ENCODE measurements at places on chromosomes 2 and 18.

DNA sequence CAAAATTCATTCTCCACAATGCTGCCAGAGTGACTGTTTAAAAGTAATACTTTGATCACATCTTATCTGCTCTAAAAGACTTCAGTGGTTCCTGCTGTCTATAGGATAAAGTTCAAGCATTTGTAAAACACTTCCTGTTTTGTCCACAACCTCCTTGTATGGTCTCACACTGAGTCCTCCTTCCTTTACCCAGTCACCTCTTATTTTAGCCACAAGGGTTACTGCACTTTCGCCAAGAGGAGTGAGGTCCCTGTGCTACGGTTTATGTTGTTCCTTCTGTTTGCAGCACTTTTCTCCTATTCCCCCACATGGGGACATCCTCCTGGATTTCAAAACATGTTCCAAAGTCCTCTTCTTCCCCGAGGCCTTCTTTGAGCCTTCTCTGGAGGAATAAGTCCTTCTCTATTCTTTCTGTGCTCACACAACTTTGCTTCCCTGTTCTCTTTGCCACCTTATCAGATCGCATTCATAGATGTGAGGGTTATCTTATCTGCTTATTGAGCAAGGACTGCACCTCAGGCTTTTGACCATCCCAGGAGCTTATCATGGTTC lies 112.2 kb upstream of the NABP1 start:
- peak; percentile 53 for DNase-seq

DNA sequence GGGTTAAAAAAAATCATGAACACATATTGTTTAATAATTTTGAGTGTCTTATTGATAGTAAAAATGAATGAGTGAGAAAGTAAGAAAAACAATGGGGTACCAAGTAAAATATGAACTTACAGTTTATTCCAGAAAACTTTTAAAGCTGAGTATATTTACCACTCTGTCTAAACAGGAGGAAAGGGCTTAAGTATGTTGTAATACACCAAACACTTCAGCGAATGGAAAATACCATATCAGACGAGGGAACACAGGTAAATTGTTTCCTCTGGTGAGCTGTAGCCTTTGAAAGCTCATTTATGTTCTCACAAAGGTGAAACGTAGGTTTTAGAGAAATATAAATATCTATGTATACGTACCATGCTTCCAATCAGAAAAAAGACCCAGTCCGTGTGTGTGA lies 1209.6 kb upstream of the ZEB2 start:
- DNase-seq: no peak

GRCh38 chr2:82848285-82848684 lies 1610.8 kb downstream of the SUCLG1 start:
- no peak for DNase-seq

DNA sequence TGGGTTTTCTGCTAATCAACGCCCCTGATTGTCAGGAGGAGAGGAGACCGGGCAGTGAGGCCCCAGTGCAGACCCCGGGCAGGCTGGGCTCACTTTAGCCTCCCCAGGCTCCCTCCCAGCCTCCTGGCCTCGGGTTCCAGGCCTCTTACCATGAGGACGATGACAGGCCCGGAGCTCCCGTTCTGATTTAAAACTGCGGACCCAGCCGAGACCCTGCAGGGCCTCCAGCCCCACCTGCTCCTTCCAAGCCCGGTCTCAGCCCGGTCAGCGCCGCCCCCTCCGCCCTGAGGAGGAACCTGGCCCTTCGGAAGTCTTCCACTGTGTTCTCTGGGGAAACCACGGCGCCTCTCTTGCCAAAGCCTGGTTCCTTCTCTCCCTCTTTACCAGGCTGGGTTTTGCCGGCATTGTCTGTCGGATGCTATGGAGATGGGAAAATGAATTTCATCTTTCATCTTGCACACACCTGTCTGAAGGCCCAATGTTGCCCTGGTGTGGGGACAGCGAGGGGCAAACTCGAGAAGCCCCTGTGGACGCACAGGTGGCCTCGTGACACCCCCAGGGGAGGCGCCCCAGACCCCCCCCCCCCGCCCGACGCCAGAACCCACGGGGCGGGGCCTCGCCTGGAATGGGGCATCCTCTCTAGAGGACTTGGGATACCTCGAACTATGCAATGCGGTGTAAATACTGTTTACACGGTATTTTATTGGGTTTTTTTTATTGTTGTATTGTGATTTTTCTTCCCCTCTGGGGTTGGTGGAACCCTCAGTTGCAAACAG lies 37.7 kb upstream of the CTDP1 start:
- peak; percentile 33 for DNase-seq

- DNase-seq: no peak
These were observed 115.6 kb downstream of the IRS1 start for GRCh38 chr2:226683944-226684562.

- DNase-seq: peak; percentile 35
These were observed 377.1 kb downstream of the TNS1 start for GRCh38 chr2:217625557-217626169.

DNA sequence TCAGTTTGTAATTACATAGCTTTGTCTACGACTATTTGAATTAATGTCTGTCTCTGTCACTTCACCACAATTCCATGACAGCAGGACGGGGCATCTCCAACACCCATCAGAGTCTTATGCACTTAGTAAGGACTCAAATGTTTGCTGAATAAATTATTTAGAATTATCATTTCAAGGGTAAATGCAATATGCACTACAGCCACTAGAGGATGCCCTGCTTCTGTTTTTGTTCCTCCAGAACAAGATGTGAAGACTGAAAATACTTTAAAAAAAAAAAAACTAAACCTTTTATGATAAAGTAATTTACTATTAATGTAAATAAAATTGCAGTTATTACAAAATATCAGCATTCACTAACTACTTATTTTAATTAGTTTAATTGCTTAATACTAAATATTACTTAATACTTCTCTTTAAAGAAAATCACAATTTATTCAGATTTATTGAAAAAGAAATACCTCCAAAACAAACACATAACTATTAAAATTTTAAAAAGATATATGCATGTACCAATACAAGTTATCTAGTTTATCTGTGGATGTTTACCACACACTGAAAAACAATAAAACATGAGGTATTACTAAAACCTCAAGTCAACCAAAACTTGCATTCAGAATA lies 3.2 kb downstream of the PIGN start:
- DNase-seq: peak; percentile 80

DNA sequence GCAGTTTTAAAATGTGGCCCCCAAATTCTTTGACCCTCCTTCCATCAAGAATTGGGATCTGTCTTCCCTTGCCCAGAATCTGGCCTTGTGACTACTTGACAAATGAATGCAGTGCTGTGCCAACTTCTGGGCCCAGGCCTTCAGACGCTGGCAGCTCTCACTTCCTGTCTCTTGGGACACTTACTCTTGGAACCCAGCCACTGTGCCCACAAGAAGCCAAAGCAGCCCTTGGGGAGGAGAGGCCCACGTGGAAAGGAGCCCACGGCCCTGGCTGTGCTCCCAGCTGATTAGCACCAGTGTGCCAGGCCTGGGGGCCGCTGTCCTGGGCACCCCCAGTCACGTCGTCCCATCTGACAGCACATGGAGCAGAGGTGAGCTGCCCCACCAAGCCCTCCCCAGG lies 56.6 kb downstream of the RPL37A start:
- DNase-seq: peak; percentile 29

- DNase-seq: no peak
These were observed 97.0 kb downstream of the TTC32 start for GRCh38 chr2:19804639-19805260.

GRCh38 chr18:45169610-45170009 lies 445.7 kb upstream of the SLC14A2 start:
- peak; percentile 80 for DNase-seq

- DNase-seq: no peak
These were observed 10.4 kb downstream of the TMEFF2 start for GRCh38 chr2:192184349-192184748.

GRCh38 chr2:128026448-128027277 lies 1.2 kb downstream of the SAP130 start:
- DNase-seq: peak; percentile 13

DNA sequence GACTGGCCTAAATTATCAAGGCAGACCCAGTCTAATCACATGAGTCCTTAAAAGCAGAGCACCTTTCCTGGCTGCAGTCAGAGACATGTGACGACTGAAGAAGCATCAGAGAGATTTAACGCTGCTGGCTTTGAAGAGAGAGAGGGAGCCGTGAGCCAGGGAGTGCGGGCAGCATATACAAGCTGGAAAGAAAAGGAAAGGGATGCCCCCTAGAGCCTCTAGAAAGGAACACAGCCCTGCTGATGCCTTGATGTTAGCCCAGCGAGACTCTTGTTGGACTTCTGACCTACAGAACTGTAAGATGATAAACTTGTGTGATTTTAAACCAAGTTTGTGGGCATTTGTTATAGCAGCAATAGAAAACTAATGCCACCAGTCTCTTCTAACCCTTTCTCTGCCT lies 58.1 kb downstream of the HEATR5B start:
- DNase-seq: no peak

DNA sequence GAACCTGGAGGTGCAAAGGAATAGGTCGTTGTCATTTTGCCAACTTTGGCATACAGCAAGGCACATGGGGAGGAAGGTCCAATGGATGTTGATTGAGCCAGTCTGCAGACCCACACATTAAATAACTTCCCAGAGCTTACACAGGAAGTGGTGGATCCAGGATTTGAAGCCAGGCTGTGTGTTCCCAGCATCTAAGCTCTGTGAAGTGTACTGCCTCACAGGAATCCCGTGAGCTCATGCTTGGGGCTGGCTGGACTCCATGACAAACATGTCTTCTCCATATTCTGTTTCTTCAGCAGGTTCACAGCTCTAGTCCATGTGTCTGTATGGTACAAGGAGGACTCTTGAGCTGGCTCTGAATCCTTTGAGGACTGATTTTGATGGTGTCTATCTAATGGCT lies 63.9 kb downstream of the KLHL29 start:
- no peak for DNase-seq

DNA sequence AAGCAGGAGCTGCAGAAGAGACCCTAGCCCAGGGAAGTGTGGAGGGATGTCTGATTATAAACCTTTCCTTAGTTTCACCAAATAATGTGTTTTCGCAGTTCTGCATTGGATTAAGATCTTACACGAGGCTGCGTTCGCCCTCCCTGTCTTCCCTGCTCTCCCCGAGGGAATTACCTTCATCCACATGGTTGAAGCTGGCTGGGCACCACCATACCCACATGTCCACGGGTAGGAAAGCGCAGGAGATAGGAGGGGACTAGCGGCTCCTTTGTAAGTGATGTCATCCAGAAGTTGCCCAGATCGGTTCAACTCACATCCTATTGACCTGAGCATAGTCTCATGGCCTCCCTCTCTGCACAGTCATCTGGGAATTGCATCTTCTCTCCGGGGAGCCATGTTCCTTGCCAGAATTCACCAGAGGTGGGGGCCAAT lies 1.1 kb downstream of the TTL start:
- DNase-seq: peak; percentile 43

DNA sequence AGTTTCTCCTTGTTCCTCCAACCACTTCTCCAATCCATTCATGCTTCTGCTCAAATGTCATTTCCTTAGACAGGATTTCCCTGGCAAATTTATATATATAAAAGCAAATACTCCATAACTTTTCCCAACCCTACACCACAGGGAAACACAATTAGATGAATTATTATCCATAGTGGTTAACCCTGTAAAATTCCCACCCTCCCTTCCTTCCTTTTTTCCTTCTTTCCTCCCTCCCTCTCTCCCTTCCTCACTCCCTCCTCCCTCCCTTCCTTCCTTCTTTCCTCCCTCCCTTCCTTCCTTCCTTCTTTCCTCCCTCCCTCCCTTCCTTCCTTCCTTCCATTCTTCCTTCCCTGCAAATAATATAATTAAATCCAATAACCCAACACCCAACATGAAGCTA lies 617.7 kb downstream of the IRS1 start:
- DNase-seq: no peak

DNA sequence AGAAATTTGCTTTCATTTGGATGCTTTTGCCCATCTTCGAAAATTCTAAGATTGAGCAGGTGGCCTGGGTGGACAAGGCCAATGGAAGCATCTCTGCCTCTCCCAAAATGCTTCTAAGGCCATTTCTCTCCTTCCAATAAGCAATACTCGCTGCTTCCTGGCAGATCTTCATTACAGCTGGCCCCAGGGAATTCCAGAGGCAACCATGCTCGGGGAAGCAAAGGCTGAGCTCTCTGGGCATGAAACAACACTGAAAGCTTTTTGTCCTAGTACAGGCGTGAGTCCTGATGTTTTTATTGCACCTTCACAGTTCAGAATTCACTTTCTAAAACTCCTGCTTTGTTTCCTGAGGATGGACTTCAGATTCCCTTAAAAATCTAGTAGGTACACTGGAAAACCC lies 11.8 kb upstream of the NEDD4L start:
- DNase-seq: no peak

- peak; percentile 71 for DNase-seq
These were observed 24.0 kb upstream of the TMEM37 start for GRCh38 chr2:119407430-119408220.

DNA sequence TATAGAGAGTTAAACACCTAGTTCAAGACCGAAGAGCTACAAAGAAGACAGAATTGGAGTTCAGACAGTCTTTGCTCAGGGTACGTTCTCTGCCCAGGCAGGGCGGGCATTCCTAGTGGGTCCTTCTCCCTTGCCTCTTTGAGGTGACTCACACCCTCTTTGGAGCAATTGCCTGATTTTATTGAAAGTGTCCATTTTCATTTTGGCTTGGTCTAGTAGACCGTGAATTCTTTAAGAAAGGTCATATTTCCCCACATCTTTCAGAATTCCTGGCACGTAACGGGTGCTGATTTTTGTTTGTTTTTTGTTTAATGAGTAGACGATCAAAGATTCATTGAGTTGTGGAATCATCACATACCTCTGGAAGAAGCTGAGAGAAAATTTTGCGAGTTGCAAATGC lies 871.5 kb downstream of the RNF144A start:
- no peak for DNase-seq

GRCh38 chr18:34159691-34160185 lies 65.0 kb downstream of the NOL4 start:
- DNase-seq: no peak

DNA sequence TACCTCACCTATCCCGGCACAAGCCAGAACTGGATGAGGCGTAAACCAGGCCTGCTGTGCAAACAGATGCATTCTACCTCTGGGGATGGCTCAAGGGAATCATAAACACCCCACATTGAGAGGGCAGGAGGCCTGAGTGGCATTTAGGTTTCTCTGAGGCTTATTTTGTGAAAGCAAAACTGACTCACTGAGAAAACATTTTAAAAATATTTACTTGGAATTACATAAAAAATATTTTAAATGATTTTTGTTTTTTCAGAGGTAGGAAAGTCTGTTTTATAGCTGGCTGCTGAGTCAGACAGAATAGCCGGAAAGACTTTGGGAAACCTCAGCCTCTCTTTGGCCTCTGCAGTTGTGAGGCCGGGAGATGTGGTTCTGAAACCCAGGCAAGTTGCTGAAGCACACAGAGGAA lies 244.1 kb downstream of the NCKAP5 start:
- DNase-seq: no peak

GRCh38 chr2:25672494-25673299 lies 680 bp downstream of the DTNB start:
- DNase-seq: no peak

All from suppressor macrophage treated with lipopolysaccharide for 1 hour (primary cell).